Mesothelial cell of epicardium (in vitro differentiated cells): ENCODE measurements at places on chromosomes 1 and 21.
A peak's percentile ranks its signal among the peaks of the same experiment; 100 is the strongest.

DNA sequence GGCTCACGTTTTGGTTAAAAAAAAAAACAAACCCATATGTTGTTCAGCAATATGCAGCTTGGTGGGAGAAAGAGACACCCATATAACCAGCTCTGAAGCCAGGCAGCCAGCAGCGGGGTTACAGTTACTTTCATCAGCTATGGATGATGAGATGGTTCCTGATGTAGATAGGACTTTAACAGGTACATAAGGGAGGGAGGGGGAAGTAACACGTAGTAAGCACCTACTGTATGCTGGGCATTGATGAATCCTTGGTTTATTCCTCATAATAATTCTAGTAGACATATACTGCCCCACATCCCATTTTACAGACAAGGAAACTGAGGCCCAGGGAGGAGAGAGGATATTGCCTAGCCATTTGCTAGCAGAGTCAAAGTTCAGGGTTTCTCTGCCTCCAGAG, 2.0 kb downstream of the SLC1A7 start:
- H3K36me3 ChIP-seq, result peaks cover 5% of the 10 kb centered on the region
- H3K4me3 ChIP-seq, result no peak overlapping the region
- no peaks in the 10 kb centered on the region for H3K27me3 ChIP-seq
- DNase-seq, result no peak
- peaks cover 11% of the 10 kb centered on the region for H3K4me1 ChIP-seq

DNA sequence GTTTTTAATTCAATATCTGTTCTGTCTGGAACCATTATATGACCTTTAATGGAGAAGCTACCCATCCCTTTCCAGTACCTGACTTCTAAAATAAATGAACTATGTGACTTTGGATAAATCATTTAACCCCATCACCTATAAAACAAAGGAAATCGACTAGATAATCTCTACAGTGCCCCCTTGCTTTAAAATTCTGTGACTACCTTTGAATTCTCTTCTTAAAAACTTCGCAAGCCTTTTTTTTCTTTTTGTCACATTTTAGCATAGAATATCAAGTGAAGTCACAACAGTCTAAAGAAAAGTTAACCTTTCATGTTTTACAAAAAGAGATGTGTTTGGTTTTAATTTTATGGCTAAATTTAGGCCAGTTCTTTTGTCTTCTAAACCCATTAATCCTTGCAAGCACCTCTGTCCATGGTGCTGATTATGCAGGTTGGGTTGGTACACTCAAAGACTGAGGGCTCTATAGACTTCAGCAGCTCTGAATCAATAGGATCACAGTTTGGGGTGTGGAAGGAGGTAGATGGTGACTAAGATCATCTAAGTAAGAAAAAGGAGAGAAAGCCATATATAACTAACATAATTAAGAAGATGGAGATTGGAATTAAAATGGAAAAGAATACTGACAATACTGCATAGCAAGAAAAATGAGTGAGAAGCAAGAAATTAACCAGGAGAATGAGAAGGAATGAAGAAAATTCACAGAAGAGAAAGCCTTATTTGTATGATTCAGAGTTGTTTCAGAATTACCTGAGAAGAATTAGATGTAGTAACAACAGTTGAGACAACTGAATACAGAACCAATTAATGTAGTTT, 59.2 kb downstream of the TBX15 start:
- H3K4me3 ChIP-seq, result no peak overlapping the region
- no peaks in the 10 kb centered on the region for H3K4me1 ChIP-seq
- peaks cover 38% of the 10 kb centered on the region for H3K27me3 ChIP-seq
- no peak overlapping the region for H3K27ac ChIP-seq

- H3K27me3 ChIP-seq, result no peaks in the 10 kb centered on the region
- H3K27ac ChIP-seq, result no peak overlapping the region
- H3K36me3 ChIP-seq, result peaks cover 10% of the 10 kb centered on the region
- peaks cover 6% of the 10 kb centered on the region for H3K4me1 ChIP-seq
Observed at GRCh38 chr1:186014370-186015037, 280.3 kb downstream of the HMCN1 start.

DNA sequence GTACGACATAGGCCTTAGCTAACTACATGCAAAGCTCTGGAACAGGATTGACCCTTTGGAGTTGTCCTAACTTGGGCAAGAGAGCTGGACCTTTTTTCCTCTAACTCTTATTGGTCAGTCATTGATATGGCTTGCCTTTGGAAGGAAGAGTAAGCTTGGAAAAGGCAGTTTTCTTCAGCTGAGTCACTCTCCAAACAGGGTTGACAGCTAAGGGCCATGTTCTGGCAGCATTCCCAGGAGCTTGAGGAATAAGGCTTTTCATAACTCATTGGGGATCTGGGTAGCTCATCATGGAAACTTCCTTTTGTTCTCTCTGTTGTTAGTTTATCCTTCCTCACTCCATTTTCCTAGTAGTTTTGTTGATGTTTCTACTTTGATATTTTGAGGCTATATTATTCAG, 14.5 kb upstream of the ERRFI1 start:
- no peaks in the 10 kb centered on the region for H3K4me1 ChIP-seq
- H3K27me3 ChIP-seq, result no peaks in the 10 kb centered on the region
- peaks cover 12% of the 10 kb centered on the region for H3K36me3 ChIP-seq
- no peak for DNase-seq
- peak overlapping the region; percentile 78 for H3K27ac ChIP-seq
- no peak overlapping the region for H3K4me3 ChIP-seq

DNA sequence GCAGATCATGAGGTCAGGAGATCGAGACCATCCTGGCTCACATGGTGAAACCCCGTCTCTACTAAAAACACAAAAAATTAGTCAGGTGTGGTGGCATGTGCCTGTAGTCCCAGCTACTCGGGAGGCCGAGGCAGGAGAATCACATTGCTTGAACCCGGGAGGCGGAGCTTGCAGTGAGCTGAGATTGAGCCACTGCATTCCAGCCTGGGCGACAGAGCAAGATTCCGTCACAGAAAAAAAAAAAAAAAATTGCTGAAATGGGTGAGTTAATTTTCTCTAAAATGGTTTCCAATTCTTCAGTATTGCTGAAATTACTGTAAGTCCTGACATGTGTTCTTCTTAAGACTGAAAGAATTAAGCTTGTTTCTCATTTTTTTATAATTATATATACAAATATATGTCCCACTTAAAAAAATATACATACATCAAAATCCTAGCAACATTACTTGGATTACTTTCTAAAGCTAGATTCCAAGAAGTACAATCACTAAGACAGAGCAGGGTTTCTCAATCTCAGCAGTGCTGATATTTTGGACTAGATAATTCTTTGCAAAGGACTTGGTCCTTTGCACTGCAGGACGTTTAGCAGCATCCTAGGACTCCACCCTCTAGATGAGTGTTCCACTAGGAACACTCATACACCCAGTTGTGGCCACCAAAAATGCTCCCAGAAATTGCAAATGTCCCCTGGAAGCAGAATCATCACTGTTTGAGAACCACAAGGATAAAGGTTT, 24.8 kb downstream of the ZNHIT6 start:
- H3K27me3 ChIP-seq, result no peaks in the 10 kb centered on the region
- H3K36me3 ChIP-seq, result peaks cover 27% of the 10 kb centered on the region
- no peak for DNase-seq
- no peak overlapping the region for H3K4me3 ChIP-seq
- H3K27ac ChIP-seq, result no peak overlapping the region
- no peaks in the 10 kb centered on the region for H3K4me1 ChIP-seq

GRCh38 chr1:2468041-2468472, 8.0 kb upstream of the PLCH2 start:
- H3K4me1 ChIP-seq, result peaks cover 3% of the 10 kb centered on the region
- peak; percentile 82 for DNase-seq
- no peak overlapping the region for H3K4me3 ChIP-seq

- H3K4me1 ChIP-seq, result peaks cover 13% of the 10 kb centered on the region
- H3K4me3 ChIP-seq, result no peak overlapping the region
- DNase-seq, result no peak
Observed at GRCh38 chr1:12159816-12160215, 7.0 kb upstream of the TNFRSF1B start.

GRCh38 chr1:205324781-205325180, 3.2 kb upstream of the NUAK2 start:
- no peak overlapping the region for H3K4me3 ChIP-seq
- peak overlapping the region; percentile 13 for H3K27ac ChIP-seq
- no peaks in the 10 kb centered on the region for H3K36me3 ChIP-seq
- peaks cover 2% of the 10 kb centered on the region for H3K27me3 ChIP-seq
- DNase-seq, result no peak

DNA sequence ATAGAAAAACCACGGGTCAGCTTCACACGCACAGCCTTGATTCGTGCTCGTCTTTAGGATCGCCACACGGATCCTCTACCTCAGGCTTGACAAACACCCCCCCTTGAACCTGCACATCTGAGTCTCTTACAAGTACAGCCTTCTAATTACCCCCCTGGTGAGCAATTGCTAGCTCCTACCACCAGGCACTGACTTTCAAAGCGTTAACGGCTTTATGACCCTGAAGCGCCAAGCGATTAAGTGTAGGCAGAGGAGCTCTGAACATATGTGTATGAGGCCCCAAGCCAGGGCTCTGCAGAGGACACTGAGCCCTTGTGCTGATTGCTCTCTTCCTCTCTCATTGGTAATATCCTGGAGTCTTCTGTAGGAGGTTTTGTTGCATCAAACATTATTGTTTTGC, 55.7 kb upstream of the EPHA8 start:
- no peaks in the 10 kb centered on the region for H3K27me3 ChIP-seq
- DNase-seq, result no peak
- H3K4me1 ChIP-seq, result peaks cover 16% of the 10 kb centered on the region
- no peak overlapping the region for H3K4me3 ChIP-seq

- H3K27ac ChIP-seq, result no peak overlapping the region
- no peaks in the 10 kb centered on the region for H3K27me3 ChIP-seq
- H3K36me3 ChIP-seq, result no peaks in the 10 kb centered on the region
- no peaks in the 10 kb centered on the region for H3K4me1 ChIP-seq
- no peak for DNase-seq
Observed at GRCh38 chr1:107457989-107458388, 317.1 kb downstream of the NTNG1 start.

DNA sequence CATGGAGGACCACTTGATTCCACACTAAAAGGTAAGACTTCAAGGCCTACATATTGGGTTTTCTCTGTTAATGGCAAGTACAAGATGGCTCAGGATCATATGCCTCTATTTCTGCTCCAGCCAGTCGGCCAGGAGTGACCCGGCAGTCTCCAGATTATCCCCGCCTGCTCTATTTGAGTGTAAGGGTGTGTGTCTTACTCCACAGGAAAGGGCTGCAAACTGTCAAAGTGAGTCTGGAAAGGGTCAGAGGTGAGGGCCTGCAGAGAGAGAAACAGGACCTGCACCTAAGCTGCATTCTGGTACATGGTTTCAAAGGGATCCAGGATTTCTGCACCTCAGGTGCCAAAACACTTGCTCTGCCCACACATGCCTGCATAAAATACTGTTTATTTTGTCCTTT, 9.2 kb downstream of the ZNF692 start:
- no peaks in the 10 kb centered on the region for H3K27me3 ChIP-seq
- no peak overlapping the region for H3K27ac ChIP-seq
- no peak for DNase-seq

DNA sequence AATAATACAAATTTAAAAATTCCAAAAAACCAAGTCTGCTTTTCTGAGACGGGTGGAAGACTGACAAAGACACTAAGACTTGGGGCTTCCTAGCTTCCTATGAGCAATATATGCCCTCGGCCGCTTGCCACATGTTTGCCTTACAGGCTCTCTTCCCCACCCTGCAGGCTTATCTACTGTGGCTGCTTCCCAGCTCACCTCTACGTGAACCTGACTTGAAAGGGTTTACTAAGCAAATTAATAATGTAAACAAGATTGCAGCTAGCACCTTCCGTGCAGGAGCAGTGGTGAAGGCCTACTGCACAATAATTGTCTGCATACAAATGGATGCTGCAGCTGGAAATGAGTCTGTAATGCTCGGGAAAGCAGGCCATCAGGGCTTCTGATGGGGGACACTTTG, 152.9 kb upstream of the DAB1 start:
- peaks cover 10% of the 10 kb centered on the region for H3K4me1 ChIP-seq
- no peaks in the 10 kb centered on the region for H3K27me3 ChIP-seq
- DNase-seq, result no peak
- no peak overlapping the region for H3K27ac ChIP-seq

GRCh38 chr21:38699048-38699447, 106.7 kb upstream of the ETS2 start:
- H3K36me3 ChIP-seq, result no peaks in the 10 kb centered on the region
- H3K4me1 ChIP-seq, result no peaks in the 10 kb centered on the region
- no peak overlapping the region for H3K27ac ChIP-seq
- H3K27me3 ChIP-seq, result peaks cover 31% of the 10 kb centered on the region
- H3K4me3 ChIP-seq, result no peak overlapping the region

GRCh38 chr1:193905288-193906085, 719.1 kb upstream of the B3GALT2 start:
- H3K4me3 ChIP-seq, result no peak overlapping the region
- peaks cover 6% of the 10 kb centered on the region for H3K4me1 ChIP-seq
- DNase-seq, result no peak
- no peak overlapping the region for H3K27ac ChIP-seq
- H3K36me3 ChIP-seq, result no peaks in the 10 kb centered on the region

- peak overlapping the region; percentile 56 for H3K4me3 ChIP-seq
- DNase-seq, result no peak
Observed at GRCh38 chr1:220884109-220884980, 5.1 kb downstream of the HLX start.

DNA sequence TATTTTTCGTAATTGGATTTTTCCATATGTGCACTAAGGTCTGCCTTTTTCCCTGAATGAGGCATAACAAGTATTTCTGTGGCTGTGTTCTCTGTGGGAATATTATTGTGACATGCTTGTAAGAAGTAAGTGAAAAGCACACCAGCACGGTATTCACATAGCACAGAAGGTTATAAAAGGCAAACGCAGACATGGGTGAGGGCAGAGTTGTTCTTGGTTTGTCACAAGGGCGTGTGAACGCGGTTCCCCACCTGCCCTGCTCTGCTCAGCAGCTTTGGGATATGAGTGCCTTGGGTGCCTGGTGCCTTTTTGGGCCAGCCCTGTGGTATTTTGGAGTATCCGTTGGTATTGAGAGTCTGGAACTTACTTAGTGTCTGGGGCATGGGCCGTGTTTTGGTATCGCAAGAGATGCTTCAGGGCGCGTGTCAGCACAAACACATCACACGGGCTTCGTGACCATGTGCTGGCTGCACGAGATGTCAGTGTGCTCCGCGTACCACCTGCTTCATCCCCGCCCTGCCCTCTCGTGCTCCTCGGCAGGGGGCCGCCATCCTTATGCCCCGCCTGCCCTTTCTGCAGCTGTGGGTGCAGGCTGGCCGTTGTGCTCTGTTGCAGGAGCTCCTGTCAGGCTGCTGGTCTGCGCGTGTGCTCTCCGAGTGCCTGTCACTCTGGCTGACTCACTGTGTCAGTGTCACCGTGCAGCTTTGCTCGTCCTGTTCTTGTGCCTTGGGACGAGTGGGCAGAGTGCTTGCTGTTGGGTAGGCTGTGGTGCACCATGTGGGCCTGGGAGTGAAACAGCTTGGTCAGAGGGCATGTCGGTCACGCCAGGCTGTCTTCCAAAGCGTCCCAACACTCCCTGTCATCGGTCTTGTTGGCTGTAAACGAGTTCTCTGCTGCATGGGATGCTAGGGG, 15.0 kb downstream of the SKI start:
- H3K4me3 ChIP-seq, result no peak overlapping the region
- H3K36me3 ChIP-seq, result peaks cover 2% of the 10 kb centered on the region
- H3K4me1 ChIP-seq, result peaks cover 41% of the 10 kb centered on the region
- H3K27ac ChIP-seq, result peak overlapping the region; percentile 47
